Renal pelvis (tissue), 12 donors: ENCODE measurements at places on chromosomes 2 and 18.

- DNase-seq: peak; percentile 75
These were observed 6.9 kb upstream of the SLC11A1 start for GRCh38 chr2:218375212-218375611.

DNA sequence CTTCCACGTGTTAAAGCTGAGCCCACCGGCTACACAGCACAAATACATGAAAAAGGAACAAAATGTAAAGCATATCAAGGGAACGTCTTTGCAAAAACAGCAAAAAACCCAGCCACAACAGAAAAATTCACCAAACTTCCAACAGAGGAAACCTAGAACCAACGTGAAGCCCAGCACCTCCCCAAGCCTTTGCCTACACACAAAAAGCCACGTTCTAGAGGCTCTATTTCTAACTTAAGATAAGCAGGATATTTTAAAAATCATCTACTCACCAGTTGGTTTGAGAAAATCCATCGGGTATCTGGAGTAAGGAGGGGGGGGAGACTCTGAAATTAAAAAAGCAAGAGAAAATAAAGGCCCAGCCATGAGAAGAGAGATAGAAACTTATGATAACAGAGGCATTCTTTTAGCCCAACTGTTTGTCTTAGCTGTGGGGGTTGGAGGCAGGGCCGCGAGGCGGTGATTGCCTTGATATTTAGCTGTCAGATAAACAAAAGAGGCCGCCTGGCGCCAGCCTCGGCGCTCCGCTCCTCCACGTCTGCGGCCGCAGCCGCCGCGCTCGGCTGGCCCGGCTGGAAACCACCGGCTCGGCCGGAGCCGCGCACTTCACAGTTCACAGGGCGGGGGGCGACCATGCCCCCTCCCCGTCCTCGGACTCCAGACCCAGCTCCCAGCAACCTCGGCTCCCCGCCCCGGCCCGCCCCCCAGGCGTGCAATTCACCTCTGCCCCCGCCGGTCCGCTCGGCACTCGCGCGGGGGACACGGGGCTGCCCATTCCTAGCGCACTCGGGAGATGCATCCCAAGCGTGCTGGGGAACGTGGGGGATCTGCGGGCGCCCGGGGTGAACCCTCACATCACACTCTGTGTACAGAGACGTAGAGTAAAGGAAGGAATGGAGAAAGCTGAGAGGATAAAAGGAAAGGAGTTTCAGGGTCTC is 2.4 kb downstream of the SMAD7 start:
- DNase-seq: no peak

DNA sequence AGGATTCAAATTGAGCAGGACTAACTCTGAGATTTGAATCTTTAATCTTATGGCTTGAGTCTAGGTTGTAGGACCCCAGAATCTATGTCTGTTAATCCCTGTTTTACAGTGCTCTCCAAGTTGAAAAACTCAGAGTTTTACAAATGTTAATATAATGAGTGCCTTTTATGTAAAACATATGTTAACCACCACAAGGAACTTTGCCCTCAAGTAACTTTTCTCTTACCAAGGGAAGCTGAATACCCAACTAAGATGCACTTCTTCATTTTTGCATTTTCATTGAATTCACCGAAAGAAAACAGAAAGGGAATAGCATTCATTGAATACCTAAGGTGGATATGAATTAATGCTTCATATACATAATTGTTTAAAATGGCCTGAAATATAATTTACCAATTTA is 338.1 kb downstream of the RPRM start:
- DNase-seq: no peak

DNA sequence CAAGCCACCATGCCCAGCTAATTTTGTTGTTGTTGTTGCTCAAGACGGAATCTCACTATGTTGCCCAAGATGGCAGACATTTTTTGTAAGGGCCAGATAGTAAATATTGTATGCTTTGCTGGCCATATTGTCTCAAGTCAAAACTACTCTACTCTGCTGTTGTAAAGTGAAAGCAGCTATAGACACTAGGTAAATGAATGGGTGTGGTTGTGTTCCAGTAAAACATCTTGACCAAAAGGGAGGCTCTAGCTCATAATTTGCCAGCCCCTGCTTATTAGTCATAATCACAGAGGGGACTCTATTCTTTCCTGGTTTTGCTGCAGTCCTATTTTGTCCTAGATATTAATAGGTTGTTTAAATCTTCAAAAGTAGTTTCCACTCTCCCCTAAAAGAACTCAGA is 24.5 kb downstream of the MAPRE3 start:
- DNase-seq: no peak

GRCh38 chr18:52572036-52573000 is 232.3 kb downstream of the DCC start:
- peak; percentile 4 for DNase-seq

- no peak for DNase-seq
These were observed 150.6 kb downstream of the ZNF236 start for GRCh38 chr18:76972846-76973519.

DNA sequence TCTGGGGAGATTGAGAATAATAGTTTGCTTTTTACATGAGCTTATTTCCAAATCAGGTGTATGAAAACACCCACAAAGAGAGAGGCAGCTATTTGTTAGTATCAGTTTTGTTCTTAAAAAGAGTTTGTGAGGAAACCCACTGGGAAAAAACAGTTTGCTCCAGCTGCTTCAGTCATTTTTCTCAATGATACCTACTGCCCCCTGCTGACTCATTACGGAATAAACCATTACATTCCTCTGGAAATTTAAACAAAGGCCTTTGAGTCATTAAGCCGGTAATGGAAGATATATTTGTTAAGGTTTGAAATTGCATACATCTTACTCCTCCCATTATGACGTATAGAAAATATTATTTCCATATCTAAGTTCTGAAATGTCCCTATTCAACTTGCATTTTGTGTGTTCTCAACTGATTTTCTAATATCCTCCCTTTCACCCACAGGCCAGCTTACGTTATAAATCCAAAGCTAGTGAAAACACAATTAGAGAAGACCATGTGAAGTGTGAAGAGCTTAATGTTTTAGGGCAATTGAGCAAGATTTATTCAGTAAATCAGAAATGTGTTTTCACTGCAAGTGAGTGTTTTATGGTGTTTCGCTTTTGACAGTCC is 761.6 kb downstream of the DSC3 start:
- DNase-seq: peak; percentile 77

- DNase-seq: no peak
These were observed 2.7 kb downstream of the TMEM163 start for GRCh38 chr2:134715932-134716643.

DNA sequence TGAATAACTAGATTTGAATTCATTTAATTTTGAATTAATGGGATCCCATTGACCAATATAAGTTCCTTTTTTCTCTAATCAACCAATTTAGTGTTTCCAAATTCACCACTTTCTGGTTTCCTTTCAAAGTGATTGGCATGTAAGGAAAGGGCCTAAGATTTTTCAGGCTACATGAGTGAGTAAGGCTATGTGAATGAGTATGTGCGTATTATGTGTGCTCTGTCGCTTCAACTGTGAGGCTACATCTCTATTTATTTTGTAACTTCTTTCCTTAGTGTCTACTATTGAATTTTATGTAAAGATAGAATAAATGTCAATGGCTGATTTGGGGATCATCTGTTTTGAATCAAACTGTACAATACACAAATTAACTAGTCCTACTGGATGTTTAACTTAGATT is 110.6 kb downstream of the ABCA12 start:
- no peak for DNase-seq

DNA sequence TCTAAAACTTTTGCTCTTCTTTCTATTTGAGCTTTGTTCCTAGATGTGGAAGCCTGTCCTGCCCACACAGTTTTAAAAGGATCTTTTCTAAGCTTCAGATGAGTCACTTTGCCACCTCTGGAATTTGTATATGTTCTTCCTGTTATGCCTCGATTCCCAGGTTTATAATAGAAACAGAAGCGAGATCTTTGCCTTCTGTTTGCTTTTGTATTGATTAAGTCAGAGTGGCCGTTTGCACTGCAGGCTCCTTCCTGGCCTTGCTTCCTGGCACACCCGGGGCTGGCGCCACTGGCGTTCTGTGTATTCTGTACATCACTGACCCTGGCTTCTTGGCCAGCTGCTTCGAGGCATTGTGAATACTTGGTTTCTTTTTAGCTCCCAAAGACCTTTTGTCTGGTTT is 91.8 kb downstream of the MTCL1 start:
- no peak for DNase-seq

DNA sequence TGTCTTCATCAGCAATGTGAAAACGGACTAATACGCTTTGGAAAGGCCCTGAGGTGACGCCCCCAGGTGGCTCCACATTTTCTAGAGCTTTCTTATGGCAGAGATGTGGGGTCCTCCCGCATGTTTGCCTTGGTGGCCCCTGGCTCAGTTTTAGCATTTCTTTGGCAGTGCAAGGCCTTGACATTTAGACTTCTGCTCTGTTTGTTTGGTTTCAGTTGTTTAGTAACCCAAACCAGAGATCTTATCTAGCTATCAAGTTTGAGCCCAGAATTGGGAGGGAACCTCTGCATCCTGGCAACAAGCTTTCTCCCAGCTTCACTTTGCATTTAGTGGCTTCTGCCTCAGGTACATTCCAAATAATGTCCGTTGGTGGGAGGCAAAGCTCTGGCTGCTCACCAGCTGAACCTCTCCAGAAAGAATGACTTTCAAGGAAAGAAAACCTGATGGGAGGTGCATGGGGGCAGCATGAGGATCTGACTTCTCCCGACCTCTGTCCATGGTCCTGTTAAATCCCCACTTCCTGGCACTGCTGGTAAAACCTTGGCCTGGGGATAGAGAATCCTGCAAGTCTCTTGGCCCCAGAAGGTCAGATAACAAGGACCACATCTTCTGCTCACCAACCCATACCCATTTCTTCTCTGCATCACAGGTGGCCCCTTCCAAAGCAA is 12.0 kb upstream of the MBP start:
- no peak for DNase-seq

- DNase-seq: no peak
These were observed 9.0 kb downstream of the WDR54 start for GRCh38 chr2:74430502-74430901.

GRCh38 chr2:78681386-78681785 is 344.1 kb upstream of the REG3G start:
- no peak for DNase-seq

GRCh38 chr2:67836866-67837265 is 225.9 kb downstream of the C1D start:
- no peak for DNase-seq

- peak; percentile 7 for DNase-seq
These were observed 113.7 kb downstream of the SPOPL start for GRCh38 chr2:138615257-138615656.

DNA sequence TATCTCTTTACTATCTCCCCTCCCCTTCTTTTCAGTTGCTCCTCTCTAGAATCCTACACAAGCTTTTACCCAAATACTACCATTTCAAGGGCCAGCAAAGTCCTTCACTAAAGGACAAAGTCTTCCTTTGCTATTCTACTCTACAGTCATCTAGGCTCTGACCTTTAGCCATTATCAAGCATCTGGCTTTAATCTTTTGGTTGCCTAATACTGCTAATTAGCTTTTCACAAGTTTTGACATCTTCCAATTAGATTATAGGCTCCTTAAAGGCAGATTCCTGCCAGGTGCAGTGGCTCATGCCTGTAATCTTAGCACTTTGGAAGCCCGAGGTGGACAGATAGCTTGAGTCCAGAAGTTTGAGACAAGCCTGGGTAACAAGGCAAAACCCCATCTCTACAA is 194.4 kb downstream of the SH3BP4 start:
- no peak for DNase-seq

DNA sequence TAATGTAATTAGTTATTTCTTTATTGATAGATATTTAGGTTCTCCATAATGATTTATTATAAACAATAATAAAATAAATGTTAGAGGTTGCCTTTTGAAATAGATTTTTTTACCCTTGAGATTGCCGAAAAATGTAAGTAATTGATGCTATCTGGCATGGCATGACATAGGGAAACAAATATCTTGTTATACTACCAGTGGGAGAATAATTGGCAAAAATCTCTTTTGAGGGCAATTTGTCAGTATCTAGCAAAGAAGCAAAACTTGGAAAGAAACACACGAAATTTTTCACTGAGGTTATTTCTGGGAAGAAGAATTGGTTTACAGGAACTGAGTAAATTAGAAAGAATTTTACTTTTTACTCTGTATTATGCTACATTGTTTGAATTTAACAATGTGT is 547.2 kb upstream of the SETBP1 start:
- DNase-seq: no peak

- DNase-seq: no peak
These were observed 194.1 kb downstream of the PRKCE start for GRCh38 chr2:45845566-45845965.

- DNase-seq: no peak
These were observed 26.4 kb upstream of the CYTIP start for GRCh38 chr2:157470321-157470720.
